ENCODE measurements at places on chromosomes 2 and 18. TPM values are rescaled to one million over a fixed set of nuclear protein-coding genes. Genes with fewer than 3 reads are reported as not detected.

SLC4A5 gene
- total RNA-seq, result 0.23 TPM

CD207 gene
- total RNA-seq, result not detected

NLRC4 gene
- total RNA-seq, result not detected

- no peak for DNase-seq
Measured at GRCh38 chr18:14964002-14964401, 216.0 kb downstream of the ANKRD30B start.

WNT10A gene
- not detected for total RNA-seq

CIB4 gene
- not detected for total RNA-seq

DNA sequence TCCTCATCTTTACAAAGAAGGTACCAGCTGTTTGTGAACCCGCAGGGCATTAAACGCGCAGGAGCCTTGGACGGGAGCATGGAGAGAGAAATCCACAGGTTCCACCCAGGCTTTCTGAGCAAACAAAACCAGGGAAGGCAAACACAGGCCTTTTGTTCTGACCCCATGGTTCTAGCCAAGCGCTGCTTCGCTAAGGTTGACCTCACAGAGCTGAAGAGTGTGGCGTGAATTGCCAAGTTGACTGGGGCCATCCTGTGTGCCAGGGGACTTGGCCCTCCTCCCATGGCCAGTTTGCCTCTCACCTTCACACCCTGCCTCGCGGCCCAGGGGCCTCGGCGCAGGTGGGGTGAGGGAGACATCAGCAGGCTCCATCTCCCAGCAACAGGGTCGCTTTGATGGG is 74.1 kb downstream of the VAPA start:
- DNase-seq, result no peak

DNA sequence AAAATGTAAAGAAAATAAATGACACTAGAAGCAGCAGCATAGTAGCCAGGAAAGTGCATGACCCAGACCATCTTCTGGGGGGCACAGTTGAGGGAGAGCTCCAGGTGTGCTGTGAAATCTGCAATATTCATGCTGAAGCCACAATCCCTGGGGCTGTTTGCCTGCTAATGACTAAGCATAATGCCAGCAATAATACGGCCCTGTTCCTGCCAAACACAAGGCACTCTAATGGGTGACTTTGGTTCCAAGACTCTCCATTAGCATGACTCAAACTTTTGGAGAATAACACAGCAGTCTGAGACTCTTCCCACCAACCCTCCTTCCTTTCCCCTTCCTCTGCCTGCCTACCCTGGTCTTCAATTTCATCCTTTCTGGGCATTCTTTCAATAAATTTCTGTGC is 77.9 kb upstream of the DOCK10 start:
- DNase-seq, result peak; percentile 77

GALNT14 gene
- 12.9 TPM for total RNA-seq

All from H4 (cell line).